ENCODE measurements at places on chromosomes 7 and 10. TPM values are rescaled to one million over a fixed set of nuclear protein-coding genes. Genes with fewer than 3 reads are reported as not detected.

METTL27 gene
- 0.12 TPM for polyA plus RNA-seq

AP5Z1 gene
- 17.3 TPM for polyA plus RNA-seq

NUTM2B gene
- 1.8 TPM for polyA plus RNA-seq

GRCh38 chr7:150568714-150569113, 1.5 kb downstream of the GIMAP4 start:
- peaks cover 26% of the 10 kb centered on the region for H3K4me1 ChIP-seq
- no peaks in the 10 kb centered on the region for H3K27me3 ChIP-seq
- H3K4me3 ChIP-seq, result peak overlapping the region; percentile 61
- H3K36me3 ChIP-seq, result peaks cover 21% of the 10 kb centered on the region
- DNase-seq, result no peak
- H3K27ac ChIP-seq, result peak overlapping the region; percentile 92

DNA sequence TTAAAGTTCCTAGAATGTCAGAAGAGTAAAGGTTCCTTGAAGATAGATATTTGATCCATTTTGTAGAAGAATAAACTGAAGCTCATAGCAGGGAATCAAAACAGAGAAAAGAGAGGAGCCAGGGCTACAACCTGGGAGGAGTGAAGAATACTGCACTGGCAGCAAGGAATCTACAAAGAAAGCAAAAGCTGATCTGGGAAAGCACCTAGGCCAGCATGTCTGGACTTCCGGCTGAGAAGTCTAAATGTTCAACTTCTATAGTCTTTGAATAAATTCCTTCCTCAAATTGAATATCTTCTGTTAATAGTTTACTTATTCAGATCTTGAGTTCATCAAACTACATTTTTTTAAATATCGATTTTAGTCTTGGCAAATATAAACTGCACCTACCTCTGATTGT, 78.2 kb downstream of the VPS41 start:
- no peak overlapping the region for H3K4me3 ChIP-seq
- no peak for DNase-seq
- H3K27me3 ChIP-seq, result no peaks in the 10 kb centered on the region
- no peaks in the 10 kb centered on the region for H3K36me3 ChIP-seq
- H3K27ac ChIP-seq, result peak overlapping the region; percentile 18

GRCh38 chr7:69878591-69878990, 280.3 kb downstream of the AUTS2 start:
- no peaks in the 10 kb centered on the region for H3K36me3 ChIP-seq
- no peaks in the 10 kb centered on the region for H3K27me3 ChIP-seq
- no peaks in the 10 kb centered on the region for H3K4me1 ChIP-seq
- no peak overlapping the region for H3K4me3 ChIP-seq
- H3K27ac ChIP-seq, result no peak overlapping the region

DNA sequence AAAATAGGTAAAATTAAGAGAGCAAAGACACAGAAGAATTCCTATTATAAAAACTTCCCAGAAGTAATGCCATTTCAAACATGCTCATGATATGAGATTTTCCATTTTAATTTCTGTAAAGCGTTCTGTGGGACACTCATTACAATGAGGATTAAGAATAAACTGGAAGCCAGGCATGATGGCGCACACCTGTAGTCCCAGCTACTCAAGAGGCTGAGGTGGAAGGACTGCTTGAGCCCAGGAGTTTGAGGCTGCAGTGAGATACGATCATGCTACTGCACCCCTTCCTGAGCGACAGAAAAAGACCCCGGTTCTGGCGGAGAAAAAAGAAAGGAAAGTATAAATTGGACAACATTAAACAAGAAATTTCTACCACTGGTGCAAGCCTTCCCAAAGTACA, 1.5 kb downstream of the DNA2 start:
- no peak overlapping the region for H3K27ac ChIP-seq
- no peaks in the 10 kb centered on the region for H3K27me3 ChIP-seq
- H3K4me3 ChIP-seq, result no peak overlapping the region
- DNase-seq, result no peak
- peaks cover 5% of the 10 kb centered on the region for H3K4me1 ChIP-seq

DNA sequence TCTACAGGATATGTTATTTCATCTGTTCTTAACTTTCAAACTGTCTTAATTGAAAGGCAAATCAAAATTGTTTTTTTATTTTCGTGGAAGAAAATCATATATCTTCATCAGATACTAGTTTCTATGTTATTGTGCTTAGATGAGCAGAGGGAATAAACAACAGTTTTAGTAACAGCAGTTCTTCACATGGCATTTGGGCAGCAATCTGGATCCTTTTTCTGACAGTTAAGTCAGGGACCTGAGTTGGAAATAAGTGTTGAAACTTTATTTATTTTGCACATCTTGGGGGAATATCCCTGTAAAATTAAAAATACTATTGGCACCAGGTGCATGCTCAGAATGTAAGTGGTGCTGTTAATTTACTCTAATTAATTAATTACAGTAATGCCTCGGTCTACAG, 296.3 kb downstream of the GPAM start:
- no peak overlapping the region for H3K4me3 ChIP-seq
- H3K27ac ChIP-seq, result no peak overlapping the region
- DNase-seq, result no peak
- no peaks in the 10 kb centered on the region for H3K4me1 ChIP-seq
- H3K27me3 ChIP-seq, result no peaks in the 10 kb centered on the region

GRCh38 chr7:118517275-118517674, 292.8 kb downstream of the ANKRD7 start:
- no peaks in the 10 kb centered on the region for H3K27me3 ChIP-seq
- no peak overlapping the region for H3K4me3 ChIP-seq
- no peaks in the 10 kb centered on the region for H3K36me3 ChIP-seq
- no peak overlapping the region for H3K27ac ChIP-seq

Measured in heart left ventricle (tissue), 16 donors.